Hematopoietic multipotent progenitor cell (in vitro differentiated cells): ENCODE measurements at places on chromosomes 4 and X. TPM values are rescaled to one million over a fixed set of nuclear protein-coding genes. Genes with fewer than 3 reads are reported as not detected.

DNA sequence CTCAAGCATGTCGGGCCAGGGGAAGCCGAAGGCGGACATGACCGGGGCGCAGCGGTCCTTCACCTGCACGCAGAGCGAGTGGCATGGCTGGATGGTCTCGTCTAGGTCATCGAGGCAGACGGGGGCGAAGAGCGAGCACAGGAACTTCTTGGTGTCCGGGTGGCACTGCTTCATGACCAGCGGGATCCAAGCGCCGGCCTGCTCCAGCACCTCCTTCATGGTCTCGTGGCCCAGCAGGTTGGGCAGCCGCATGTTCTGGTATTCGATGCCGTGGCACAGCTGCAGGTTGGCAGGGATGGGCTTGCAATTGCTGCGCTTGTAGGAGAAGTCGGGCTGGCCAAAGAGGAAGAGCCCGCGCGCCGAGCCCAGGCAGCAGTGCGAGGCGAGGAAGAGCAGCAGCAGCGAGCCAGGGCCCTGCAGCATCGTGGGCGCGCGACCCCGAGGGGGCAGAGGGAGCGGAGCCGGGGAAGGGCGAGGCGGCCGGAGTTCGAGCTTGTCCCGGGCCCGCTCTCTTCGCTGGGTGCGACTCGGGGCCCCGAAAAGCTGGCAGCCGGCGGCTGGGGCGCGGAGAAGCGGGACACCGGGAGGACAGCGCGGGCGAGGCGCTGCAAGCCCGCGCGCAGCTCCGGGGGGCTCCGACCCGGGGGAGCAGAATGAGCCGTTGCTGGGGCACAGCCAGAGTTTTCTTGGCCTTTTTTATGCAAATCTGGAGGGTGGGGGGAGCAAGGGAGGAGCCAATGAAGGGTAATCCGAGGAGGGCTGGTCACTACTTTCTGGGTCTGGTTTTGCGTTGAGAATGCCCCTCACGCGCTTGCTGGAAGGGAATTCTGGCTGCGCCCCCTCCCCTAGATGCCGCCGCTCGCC is at the start of gene SFRP2:
SFRP2 (minus strand) TSS at position 671 of the 864 bp plus-strand sequence; CDS start at position 423, 248 bp downstream.
- no peak for DNase-seq

- DNase-seq: no peak
Observed at GRCh38 chrX:21295246-21295820, 78.9 kb upstream of the CNKSR2 start.

- DNase-seq: no peak
Observed at GRCh38 chr4:89539374-89539773, 231.8 kb upstream of the GPRIN3 start.

DNA sequence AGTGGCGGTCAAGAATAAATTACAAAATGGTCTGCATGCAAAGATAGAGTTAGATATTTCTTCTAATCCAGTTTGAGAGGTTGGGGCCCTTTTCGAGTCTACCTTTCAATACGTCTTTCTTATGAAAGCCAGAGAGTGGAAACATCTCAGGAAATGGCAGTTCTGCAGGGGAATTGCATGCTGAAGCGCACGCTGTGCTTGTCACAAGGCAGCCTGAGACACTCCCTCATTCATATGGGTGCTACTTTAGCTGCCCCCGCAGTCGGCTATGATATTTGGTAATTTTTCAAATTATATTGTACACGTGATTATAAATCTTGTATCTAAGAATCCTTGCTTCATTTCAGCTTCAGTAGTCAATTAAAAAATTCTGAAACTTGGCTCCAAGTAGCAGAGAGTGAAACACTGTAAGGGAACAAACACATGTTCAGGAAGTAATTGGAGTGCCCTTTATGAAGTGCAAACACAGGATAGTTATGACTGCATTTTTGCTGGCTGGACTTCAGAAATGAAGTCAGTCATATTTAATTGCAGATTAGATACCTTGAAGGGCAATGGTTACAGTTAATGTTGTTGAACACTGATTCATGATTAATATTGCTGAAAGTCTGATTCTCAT is 145.5 kb upstream of the NAP1L5 start:
- no peak for DNase-seq

DNA sequence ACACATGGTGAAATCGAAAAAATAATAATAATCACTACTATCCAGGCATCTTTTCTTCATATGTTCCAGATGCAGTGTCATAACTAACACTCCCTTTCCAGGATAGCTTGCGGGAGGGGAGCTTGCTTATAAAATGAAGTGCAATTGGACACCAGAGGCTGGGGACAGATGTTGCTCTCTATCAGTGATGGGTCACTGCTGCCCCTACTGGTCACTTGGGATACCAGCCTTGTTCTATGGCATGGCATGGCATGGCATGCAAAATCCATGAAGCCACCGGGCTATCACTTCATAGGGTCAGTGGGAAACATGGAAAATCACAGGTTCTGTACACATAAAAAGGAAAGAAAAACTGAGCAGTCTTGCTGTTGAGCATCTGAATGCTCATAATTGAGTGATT is 168.1 kb downstream of the GLRA2 start:
- no peak for DNase-seq

The FHIP1A gene
- under 0.01 TPM for total RNA-seq

The AKAP14 gene
- not detected for total RNA-seq
